Stimulated activated CD8-positive, alpha-beta memory T cell treated with anti-CD3 and anti-CD28 coated beads, Interleukin-4, amount 100 ng/mL, for 48 hours (primary cell): ENCODE measurements at places on chromosomes 6 and 20.

DNA sequence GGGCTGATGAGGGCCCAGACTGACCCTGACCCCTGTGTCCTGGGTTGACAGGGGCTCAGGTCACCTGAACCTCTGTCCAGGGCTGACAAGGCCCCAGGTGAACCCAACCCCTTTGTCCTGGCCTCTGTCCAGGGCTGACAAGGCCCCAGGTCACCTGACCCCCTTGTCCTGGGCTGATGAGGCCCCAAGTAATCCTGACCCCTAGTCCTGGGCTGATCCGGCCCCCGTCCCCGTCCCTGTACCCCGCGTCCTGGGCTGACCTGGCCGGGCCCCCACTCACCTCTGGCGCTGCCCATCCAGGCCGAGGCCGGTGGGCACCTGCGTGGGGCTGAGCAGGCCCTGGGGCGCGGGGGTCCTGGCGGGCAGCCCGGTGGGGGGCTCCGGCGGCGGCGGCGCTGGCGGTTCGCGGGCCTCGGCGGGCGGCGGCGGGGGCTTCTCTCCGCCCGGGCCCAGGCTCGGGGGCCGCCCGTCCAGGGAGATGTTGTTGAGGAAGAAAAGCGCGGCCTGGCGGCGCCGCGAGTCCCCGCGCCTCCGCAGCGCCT, 379 bp downstream of the CABLES2 start:
- DNase-seq: no peak

DNA sequence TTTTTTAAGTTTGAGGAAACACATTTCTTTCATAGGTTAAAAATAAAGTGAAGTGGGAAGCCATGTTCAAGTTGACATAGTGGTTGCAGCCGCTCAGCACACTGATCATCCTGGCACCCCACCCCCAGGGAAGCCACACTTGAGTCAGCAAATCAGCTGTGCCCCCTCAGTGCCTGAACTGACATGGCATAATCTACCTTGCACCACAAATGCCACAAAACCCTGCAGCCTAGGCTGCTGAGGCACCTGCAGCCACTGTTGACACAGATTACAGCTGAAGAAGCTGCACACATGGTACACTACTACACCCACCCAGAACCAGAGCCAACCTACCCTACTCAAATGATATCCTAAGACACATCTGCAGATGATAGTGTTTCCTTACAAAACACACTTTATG, 77.5 kb upstream of the RIMS1 start:
- no peak for DNase-seq

DNA sequence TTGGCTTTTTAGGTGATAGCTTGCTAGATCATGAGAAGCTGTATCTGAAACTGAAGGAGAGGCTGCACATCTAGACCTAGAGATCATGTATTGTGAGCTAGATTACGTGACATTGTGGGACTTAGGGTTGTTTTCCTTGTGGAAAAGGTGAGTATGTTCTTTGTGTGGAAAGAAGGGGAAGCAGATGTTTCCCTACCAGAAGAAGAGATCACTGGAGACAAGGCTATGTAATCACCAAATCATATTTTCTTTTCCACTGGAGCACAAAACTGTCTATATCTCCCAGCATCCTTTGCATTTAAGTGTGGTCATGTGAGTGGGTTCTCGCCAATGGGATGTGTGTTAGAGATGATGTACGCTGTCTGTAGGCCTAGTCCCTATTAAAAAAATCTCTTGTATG, 7.0 kb upstream of the EPB41L2 start:
- DNase-seq: no peak

- DNase-seq: peak; percentile 10
Observed at GRCh38 chr6:43939281-43940070, 169.5 kb downstream of the VEGFA start.

DNA sequence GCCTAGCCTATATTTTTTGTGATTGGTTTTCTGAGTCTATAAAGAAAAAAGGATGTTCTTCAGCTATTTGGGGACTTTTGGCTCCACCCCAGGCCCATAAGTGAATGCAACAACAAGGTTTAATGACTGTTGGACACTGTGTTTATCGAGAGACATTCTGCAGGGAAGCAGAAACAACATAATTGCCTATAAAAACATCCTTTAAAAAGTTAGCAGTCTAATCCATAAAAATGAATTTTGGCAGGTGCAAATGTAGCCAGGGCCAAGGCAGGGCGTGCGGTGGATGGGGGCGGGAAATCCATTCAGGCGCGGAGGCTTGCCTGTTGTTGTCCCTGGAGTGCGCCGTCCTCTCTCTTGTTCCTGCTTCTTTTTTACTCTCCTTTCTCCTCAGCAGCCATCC, 99.3 kb downstream of the PAX1 start:
- no peak for DNase-seq

GRCh38 chr6:99933129-99933528, 60.9 kb downstream of the MCHR2 start:
- no peak for DNase-seq

DNA sequence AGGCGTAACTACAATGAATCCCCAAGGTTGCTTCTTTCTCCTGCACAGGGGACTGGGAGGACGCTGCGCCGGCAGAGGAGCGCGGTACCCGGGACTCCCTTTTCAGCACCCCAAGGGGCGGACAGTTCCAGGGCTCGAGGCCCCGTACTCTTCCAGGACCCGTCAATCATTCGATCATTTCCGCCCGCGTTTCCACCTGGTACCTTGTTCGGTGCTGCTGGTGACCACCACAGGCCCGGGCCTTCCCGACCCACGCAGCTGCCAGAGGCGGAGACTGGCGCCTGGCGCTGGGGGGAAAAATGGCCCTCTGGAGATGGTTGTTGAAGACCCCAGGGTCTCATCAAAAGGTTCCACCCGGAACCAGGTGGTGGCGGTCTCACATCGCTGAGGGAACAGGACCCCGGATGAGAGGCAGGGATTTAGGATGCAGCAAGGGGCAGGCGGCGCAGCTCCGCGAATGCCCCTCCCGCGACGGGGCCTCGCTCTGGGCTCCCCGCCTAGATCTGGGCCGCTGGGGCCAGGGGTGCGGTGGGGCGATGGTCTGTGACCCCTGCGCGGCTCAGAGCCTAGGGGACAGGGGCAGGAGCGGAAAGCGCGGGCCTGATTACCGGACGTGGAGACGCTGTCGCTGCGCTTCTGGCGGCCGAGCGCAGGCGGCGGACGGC, 744 bp downstream of the VSX1 start:
- DNase-seq: peak; percentile 73

GRCh38 chr6:71123051-71123450, 165.6 kb upstream of the OGFRL1 start:
- no peak for DNase-seq

DNA sequence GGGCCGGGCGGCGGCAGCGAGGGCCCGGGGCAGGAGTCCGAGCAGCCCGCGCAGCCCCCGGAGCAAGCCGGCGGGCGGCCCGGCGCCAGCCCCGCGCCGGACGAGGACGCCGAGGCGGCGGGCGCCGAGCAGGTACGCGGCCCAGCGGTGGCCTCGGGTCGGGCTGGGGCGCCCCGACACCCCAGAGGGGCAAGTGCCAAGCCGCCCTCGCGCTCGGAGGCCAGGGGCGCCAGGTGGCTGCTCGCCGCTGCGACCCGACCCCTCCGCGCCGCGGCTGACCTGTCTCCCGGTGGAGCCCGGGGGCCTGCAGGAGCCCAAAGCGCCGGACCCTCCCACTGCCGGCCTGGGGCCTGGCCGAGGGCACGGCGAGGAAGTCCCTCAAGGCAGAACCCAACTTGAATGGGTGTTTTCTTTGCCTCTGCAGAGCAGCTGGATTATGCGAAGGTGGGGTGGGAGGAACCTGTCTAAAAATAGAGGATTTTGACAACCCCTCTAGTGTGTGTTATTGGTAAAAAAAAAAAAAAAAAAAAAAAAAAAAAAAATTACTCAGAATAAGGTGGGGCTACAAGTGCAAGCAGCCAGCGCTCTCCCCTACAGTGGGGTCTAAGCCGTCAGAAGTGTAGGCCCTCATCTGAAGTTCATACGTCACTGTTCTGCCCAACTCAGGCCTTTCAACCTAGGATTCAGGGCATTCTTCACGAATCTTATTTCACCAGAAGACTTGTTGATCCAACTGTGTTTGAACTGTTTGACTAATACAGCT, 609 bp downstream of the OGFRL1 start:
- peak; percentile 36 for DNase-seq

DNA sequence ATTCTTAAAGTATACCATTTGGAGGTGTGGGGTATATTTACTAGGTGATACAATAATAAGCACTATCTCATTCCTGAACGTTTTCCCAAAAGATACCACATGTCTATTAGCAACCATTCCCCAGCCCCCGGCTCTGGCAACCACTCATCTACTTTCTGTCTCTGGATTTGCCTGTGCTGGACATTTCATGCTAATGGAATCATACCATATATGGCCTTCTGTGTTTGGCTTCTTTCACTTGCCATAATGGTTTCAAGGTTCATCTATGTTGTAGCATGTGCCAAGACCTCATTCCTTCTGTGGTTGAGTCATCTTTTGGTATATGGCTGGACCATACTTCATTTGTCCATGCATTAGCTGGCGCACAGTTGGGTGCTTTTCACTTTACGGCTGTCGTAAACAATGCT, 39.7 kb downstream of the BCAS4 start:
- no peak for DNase-seq

DNA sequence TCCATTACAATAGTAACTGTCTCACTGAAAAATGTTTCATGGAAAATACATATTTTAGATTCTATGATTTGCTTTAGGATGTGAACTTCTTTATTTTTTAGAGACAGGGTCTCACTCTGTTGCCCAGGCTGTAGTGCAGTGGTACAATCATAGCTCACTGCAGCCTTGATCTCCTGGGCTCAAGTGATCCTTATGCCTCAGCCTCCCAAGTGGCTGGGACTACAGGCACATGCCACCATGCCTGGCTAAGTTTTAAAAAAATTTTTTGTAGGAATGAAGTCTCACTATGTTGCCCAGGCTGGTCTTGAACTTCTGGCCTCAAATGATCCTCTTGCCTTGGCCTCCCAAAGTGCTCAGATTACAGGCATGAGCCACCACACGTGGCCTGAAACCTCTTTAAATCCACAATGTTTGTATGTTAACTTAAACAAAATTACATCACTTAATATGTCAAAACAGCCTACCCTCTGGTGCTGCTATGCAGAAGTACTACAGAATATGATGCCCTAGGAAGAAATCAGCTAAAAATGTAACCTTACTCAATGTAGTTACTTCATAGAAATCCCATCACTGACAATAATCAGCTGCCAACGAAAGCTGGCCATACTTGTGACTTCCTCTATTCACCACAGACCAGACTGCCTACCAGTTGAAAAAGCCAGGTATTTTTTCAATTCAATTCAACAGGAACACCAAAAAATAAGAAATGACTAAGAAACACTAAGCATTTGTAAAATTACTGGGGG, 17.6 kb downstream of the EEF1A1 start:
- no peak for DNase-seq

- no peak for DNase-seq
Observed at GRCh38 chr6:42777126-42777822, 4.6 kb upstream of the BICRAL start.

DNA sequence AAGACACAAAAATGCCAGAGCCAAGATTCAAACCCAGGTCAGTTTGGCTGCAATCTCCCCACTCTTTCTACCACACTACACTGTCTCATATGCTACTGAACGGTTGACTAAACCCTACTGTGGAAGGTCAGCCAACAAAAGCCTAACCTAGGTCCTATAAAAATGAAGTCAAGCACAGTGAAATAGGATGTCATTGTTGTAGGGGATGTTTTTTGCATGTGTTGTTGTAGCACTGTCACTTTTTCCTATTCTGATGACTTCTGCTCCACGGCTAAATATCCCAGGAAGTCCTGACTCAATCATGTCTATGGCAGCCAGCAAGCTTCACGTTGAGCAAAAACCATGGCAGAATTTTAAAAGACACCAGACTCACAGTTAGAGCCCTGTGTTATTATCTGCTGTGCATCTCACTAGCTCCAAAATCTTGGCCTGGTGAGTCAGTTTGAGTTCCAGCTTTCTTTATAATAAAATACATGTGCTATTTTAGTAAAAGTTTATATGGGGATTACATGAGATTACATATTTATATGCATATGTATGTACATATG, 322.1 kb upstream of the NT5E start:
- no peak for DNase-seq

DNA sequence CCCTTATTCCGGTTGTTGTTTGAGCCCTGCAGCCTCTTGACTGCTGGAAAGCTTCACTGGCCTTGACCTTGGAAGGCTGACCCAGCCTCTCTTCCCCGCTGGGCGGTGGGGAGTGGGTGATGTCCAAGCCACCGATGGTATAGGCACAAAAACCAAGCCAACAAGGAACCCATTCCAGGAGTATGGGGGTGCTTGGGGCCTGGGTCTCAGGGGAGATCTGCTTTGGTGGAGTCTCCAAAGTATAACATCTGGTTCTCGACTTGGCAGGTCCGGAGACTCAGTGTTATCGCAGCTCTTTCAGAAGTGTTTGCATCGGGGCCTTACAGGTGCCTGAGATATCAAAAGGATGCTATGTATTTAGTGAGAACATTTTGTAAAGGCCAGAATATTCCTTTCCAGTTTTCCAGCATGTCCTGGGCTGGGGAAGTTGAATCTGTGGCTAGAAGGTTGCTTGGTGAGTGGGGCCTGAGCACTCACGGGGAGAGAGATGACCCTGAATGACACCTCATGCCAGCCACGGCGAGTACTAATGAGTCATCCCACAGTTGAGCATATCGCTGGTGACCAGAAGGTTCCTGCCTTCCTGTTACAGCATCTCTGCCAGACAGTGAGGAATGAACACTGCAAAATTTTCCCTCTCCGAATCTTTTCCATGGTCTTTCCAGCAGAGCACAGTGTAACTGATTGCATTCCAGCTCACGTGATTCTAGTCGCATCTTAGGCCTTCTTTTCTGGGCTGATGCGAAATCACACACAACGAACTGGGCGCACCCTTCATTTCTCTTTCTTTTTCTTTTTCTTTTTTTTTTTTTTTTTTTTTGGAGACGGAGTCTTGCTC, 133.9 kb downstream of the ZDHHC14 start:
- no peak for DNase-seq

- DNase-seq: no peak
Observed at GRCh38 chr6:75480425-75480824, 13.2 kb downstream of the FILIP1 start.

DNA sequence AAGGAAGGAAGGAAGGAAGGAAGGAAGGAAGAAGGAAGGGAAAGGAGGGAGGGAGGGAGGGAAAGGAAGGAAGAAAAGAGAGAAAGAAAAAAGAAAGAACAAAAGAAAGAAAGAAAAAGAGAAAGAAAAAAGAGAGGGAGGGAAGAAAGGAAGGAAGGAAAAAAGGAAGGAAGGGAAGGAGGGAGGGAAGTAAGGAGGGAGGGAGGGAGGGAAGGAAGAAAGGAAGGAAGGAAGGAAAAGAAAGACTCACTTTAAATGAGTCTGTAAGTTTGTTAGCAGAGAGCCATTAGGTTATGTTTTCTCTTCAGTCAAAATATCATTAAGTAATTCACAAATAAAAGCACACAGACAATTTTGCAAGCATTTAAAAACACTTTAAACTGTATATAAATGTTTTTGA, 44.0 kb upstream of the SASH1 start:
- no peak for DNase-seq
